ENCODE measurements at places on chromosomes 11 and 22.

GRCh38 chr11:119115484-119116234 is 5.7 kb upstream of the HINFP start:
- DNase-seq, result no peak

GRCh38 chr11:130847517-130847916 is 68.8 kb downstream of the SNX19 start:
- DNase-seq, result no peak

DNA sequence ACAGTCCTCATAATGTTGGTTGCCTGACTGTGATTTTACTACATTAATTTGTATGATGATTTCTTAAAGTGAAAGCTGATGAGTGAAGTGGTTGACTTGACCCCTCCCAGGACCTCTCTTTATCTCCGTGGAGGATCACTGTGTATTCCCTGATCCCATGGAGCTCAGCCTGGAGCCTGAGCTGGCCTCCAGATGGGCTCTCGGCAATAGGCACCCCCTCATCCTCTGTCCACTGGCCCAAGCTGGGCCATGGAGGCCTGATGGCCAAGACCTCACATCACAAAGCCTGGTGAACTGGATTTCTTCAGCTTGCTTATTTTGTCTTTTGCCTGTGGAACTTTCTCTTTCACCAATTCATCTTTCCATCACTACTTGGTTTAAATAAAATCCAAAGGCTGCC is 75.2 kb downstream of the WNT11 start:
- DNase-seq, result no peak

DNA sequence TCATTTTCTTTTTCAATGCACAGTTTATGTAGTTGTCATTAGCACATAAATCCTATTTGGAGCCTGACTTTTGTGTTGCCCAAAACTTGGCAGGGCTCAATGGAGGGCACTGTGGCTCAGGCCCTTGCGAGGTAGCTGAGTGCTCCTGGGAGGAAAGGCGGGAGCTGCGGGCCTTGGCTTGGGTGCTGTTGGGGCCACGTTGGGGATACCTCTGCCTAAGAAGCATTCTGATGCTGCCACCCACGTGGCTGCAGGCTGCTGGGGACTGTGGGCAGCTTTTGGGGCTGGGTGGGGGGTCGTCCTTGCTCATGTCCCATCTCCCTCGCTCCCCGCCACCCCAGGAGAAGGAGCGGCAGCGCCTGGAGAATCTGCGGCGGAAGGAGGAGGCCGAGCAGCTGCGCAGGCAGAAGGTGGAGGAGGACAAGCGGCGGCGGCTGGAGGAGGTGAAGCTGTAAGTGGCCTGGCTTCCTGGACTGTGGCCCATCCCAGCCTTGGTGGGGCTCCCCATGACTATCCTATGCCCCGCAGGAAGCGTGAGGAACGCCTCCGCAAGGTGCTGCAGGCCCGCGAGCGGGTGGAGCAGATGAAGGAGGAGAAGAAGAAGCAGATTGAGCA is 20.9 kb downstream of the INCENP start:
- DNase-seq, result no peak

- DNase-seq, result no peak
Observed at GRCh38 chr22:46966495-46966845, 204.0 kb downstream of the TBC1D22A start.

GRCh38 chr22:45768490-45768889 is 96.9 kb downstream of the ATXN10 start:
- no peak for DNase-seq

DNA sequence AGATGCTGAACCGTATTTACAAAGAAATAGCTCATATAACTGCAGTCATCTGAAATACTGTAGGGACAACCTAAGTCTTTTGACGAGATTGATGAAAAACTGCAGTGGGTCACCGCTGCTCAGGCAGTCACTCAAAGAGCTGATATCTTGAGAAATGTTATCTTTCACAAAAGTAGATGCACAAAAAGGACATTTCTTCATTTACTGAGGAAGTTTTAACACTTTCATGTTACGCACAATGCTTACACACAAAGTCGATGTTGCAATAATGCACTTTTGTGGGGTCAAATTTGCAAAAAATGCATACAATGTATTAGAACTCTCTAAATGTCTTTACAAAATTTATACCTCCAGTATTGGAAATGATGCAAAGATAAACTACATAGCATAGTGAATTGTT is 16.2 kb upstream of the OR10V1 start:
- no peak for DNase-seq

- DNase-seq, result no peak
Observed at GRCh38 chr11:115539844-115540243, 35.6 kb upstream of the CADM1 start.

GRCh38 chr22:44736581-44737405 is 15.6 kb upstream of the ARHGAP8 start:
- no peak for DNase-seq

DNA sequence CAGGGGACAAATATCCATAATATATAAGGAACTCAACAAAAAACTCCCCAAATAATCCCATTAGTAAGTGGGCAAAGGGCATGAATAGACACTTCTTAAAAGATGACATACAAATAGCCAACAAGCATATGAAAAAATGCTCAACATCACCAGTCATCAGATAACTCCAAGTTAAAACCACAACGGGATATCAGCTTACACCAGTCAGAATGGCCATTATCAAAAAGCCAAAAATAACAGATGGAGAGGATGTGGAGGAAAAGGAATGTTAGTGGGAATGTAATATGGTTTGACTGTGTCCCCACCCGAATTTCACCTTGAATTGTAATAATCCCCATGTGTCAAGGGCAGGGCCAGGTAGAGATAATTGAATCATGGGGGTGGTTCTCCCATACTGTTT is 350.1 kb downstream of the GUCY1A2 start:
- no peak for DNase-seq

DNA sequence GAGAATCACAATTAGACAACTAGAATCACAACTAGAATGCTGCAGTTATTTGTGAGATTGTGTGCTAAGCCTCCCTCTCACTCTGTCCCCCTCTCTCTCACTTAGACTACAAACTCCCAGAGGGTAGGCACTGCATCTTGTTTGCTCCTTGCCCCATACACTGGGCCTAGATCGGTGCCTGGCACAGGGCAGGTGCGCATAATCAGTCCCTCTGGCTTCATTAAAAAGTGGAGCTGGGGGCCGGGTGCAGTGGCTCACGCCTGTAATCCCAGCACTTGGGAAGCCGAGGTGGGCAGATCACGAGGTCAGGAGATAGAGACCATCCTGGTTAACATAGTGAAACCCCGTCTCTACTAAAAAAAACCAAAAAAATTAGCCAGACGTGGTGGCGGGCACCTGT is 456.8 kb downstream of the MIAT start:
- DNase-seq, result no peak

DNA sequence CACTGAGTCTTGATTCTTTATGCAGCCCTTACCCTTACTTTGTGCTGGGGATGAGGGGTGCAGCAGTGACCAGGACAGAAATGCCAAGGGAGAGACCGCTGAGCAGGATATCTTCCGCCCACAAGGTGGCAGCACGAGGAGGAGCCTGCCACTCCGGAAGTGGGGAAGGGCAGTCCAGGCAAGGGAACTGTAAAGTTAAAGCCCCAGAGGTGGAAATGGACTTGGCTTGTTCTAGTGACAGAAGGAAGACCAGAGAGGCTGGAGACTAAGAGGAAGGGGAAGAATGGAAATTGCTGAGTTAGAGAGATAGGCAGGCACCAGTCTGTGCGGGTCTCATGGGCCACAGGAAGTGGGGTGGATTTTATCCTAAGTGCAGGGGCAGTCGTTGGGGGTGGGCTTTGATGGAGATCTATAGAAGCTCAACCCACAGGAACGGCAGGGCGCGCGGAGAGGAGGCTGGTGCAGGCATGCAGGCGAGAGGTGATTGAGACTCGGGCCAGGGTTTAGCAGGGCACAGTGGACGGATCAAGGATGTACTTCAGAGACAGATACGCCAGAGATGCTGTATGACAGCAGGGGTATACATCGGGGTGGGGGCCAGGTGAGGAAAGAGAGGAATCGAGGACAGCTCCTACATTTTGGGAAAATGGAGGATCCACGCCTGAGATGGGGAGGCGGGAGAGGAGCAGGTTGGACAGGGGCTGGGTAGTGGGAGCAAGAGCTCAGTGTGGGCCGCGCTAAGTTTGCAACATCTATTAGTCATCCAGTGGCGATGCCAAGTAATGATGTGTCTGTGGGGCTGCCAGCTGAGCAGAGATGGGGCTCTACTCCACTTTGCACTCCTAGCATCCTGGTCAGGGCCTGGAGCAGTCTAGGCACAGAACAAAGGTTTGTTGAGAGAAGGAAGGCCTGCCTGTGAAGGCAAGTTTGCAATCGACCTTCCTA is 3.3 kb upstream of the GRK2 start:
- peak; percentile 58 for DNase-seq

DNA sequence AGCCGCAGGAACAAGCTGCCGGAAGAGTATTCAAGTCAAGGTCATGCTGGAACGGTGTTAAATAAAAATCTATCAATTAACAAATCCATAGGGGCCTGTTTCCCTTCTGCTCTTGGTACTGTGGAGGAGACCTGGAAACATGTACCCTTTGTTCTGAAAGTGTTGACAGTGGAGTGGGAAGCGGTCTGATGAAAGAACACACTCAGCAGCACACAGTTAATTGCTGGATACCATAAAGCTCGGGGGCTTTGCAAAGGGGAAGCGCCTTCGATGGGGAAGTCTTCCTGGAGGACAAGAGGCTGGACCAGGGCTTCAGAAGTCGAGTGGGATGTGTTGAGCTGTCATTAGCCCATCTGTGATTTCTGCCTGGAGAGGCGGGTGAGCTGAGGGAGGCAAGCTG is 112.5 kb upstream of the CLPB start:
- DNase-seq, result no peak

GRCh38 chr22:19545935-19546207 is 21.7 kb upstream of the CLDN5 start:
- no peak for DNase-seq

DNA sequence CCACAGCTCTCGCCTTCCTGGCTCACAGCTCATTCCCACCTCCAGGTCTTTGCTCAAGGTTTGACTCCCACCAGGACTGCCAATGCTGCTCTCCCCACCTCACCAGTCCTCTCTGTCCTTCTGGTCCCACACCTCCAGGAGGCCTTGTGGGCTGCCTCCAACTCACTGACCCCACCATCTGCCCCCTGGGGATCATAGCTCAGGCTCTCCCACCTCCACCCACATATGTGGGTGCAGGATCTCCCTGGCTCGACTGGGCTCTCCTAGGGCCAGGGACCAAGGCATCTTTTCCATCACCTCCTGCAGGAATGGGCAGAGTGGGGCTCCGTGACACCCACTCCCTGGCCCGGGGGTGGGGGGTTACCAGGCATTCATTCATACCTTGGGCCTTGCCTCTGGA is 13.8 kb upstream of the SSTR3 start:
- no peak for DNase-seq

GRCh38 chr22:30033137-30033536 is 47.1 kb upstream of the HORMAD2 start:
- no peak for DNase-seq

DNA sequence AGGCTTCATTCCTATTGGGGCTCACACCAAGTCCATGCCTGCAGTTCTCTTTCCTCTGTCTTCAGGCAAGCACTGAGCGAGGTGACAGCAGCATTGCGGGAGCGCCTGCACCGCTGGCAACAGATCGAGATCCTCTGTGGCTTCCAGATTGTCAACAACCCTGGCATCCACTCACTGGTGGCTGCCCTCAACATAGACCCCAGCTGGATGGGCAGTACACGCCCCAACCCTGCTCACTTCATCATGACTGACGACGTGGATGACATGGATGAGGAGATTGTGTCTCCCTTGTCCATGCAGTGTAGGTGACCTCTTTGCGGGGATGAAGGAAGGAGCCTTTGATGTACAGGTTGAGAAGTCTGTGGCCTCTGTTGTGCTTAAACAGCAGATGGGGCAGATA is 11.4 kb upstream of the RRM1 start:
- no peak for DNase-seq

DNA sequence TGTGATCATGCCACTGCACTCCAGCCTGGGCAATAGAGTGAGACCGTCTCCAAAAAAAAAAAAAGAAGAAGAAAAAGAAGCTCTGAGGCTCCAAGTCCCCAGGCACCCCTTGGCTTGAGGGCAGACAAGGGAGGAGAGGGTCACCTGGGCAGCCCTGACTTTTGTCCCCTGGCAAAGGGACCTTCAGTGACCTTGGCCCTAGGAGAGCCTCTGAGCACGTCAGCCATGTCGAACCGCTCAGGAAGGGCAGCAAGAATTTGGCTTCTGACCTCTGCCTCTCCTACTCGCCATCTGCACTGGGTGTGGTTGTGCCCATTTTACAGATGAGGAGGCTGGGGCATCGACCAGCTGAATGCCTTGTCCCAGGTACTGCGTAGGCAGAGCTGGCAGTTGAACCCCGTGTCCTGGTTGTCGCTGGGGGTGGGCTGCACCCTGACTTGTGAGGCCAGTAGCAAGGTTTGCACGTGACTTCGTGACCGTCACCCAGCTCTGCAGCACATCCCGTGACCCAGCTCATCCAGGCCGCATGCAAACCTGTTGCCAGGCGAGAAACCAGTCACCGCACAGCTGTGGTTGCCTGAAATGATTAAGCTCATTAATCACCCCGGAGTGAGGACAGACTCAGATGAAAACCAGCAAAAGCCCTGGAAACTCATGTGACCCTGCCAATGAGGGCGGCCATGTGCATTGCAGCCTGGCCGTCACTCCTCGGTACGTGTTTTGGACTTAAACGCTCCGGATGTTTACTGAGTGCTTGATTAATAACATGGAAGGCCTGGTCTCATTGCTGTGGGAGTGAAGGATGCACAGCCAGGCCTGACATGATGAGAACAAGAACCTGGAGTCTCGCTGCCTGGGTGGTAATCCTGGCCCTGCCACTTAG is 47.7 kb upstream of the PPP6R3 start:
- DNase-seq, result no peak

DNA sequence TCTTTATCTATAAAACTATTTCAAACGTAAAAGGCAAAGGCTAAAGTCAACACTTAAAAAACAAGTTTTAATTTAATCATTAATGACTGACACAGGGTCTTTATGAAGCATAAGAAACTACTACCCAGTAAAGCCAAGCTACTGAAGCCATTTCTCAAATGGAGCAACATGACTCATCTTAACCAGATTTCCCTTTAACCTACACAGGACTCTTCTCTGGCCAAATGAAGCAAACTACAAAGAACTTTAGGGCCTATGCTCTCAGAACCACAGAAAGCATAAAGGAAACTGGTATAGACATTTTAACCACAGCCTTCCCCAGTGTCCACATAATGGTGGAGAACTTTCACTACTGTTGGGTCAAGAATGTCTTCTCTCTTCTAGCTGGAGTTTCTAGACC is 34.7 kb downstream of the ALG9 start:
- DNase-seq, result no peak

DNA sequence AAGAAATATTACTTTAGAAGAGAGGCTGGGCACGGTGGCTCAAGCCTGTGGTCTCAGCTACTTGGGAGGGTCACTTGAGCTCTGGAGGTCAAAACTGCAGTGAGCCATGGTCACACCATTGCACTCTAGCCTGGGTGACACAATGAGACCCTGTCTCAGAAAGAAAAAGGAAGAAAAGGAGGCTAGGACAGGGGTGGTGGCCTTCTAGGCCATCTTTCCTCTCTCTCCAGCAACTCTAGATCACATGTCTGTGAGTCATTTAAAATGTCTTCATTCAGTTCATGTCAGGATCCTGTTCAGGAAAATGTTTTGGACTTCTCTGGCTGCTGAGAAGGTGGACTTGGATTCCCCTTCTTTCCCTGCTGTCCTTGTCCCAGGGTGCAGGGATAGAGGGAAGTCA is 53.3 kb downstream of the PPFIA1 start:
- DNase-seq, result no peak
